ENCODE measurements at places on chromosomes 2 and 18.
A peak's percentile ranks its signal among the peaks of the same experiment; 100 is the strongest.

DNA sequence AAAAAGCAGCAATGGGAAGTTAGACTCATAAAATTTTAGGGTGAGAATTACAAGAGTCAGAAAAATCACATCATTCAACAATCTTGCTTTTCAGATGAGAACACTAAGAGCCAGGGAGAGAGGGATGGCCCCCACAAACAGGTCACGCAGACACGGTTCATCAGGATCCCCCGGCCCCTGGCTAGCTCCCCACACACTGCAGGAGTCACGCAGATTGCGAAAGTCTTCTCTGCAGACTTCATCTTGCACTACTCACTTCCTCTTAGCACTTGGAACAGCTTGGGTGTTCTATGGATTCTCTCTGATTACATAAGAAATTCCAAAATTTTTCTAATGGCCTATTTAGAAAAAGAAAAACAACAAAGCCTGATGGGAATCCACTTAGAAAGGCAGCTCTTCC lies 21.6 kb upstream of the SULT1C2 start:
- no peak for DNase-seq

GRCh38 chr2:127740665-127741288 lies 39.5 kb downstream of the SFT2D3 start:
- DNase-seq = no peak

GRCh38 chr2:161017780-161018470 lies 142.3 kb upstream of the TANK start:
- DNase-seq = no peak

DNA sequence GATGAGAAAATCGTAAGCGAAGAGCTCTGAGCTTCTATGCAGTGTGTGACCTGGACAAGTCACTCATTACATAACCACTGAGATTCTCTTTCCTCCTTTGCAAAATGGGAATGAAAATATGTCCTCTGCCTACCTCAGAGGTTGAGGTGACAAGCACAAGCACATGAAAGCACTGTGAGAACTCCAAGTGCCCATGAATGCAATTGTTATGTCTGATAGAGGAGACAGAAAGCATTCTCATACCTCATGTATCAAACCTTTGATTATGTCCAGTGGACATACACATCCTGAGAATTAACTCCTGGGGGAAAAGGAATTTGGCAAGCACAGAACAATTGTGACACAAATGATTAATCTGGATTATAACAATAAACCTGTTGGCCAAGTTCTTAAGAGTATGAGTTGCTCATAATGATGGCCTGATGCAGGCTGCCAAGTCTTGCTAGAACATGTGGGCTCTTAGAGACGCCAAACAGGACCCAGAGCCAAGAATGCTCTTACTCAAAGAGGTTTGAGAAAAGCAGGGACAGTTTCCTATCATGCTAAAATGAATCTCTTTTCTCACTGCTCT lies 8.5 kb upstream of the RMDN2 start:
- no peak for DNase-seq

DNA sequence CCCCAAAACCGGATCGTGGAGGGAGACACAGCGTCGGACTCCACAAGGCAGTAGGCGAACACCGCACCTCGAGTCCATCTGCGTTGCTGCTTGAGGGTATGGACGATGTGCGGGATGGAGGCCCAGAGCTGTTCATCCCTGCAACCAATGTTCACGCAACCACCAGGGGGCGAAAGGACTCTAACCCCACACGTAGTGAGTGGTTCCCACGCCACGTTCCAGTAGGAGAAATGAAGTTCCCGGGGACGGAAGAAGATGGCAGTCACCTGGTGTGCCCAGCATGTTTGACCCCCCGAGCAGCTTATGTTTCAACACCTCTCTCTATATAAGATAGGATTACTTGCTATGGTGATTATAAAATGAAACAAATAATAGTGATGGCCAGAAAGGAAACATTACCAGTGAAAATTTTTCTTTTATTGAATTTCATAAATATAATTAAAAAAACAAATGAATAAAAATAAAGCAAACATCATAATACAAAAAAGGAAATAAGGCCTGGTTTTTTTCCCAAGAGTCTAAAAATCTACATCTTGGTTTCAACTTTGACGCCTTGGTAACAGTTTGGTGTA lies 184.3 kb downstream of the SH3BP4 start:
- peak; percentile 13 for DNase-seq

DNA sequence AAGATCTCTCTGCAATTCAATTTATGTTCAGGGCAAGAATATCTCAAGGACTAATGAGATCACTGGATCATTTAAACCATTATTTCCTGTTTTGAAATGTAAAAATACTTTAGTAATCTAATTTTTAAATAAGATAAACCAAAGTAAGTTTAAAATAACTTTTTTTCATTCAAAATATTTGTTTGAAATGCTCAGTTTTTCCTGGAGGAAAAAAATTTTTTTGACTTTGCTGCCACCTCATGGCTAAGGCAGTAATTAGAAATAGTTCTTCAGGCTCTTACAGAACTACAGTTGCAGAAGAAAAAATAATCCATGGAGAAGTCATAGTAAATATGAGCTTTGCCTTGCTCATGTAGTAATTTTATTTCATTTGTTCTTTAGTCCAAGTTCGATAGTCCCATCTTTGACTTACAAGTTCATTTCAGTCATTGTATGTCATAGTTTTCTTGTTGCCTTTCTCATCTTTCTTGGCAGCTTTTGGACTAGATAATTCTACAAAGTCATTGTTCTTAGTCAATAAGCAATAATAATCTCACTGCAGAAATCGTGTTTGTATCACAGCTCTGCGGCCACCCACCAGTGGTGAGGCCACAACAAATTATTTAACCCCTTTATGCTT lies 127.4 kb downstream of the DPP4 start:
- DNase-seq = no peak

DNA sequence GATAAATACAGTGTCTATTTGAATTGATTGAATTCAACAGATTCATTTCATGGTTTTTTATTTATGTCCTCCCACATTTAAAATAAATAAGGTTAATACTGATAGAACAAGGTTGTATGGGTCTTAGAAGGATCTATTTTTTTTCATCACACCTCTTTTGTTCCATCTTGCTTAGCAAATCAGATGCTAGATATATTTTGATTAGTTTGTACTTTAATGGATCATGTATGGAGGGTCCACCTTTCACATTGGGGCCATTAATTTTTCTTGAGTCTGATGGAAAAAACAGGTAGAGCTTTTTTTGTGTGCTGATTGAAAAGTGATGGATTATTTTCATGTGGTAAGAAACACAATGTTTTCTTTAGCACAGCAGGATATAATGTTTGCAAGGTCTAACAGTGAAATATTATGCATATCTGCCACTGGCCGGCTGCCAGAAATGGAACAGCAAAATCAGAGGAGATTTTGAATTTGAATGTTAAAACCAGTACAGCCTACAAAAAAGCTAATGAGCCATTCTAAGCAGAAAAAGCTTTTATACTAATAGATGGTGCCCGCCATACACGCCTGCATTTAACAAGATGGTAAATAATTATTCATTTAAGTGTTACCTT lies 188.1 kb upstream of the ETAA1 start:
- DNase-seq = no peak

All from stimulated activated CD4-positive, alpha-beta T cell treated with anti-CD3 and anti-CD28 coated beads, TNF-alpha, amount 100 ng/mL, for 24 hours (primary cell).